Stimulated activated CD4-positive, alpha-beta T cell treated with anti-CD3 and anti-CD28 coated beads, Interleukin-4, amount 100 ng/mL, for 48 hours (primary cell): ENCODE measurements at places on chromosomes 2 and 18.

DNA sequence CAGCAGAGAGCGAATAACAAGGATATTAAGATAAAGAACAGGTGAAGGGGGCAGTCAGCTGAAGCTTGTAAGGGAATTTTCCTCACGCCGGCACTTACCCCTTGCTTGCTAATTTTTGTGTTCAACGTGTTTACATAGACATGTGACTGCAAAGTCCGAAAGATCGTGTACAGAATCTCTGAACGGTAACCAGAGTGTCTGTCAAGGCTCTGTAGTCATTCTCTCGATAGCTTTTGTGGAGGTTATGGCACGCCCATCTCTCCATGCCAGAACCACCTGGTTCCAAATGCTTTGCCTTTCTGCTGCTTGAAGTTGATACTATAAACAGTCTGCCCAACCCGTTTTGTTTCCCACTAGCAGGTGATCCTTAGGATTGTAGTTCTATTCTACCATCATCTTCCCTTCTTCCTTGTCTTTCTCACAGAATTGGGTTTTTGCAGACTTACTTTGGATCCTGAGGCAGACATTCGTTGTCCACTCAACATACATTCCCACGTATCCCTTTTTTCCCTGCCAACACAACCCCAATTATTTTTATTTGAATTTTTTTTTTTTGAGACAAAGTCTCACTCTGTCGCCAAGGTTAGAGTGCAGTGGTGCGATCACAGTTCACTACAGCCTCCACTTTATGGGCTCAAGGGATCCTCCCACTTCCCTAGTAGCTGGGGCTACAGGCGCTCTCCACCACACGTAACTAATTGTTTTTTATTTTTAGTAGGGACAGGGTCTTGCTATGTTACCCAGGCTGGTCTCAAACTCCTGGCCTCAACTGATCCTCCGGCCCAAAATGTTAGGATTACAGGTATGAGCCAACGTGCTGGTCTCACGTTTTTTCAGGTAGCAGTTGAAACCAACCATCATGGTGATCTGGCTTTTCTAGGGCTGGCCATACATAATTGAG lies 1.3 kb upstream of the USP34 start:
- DNase-seq = no peak

GRCh38 chr2:85340034-85340892 lies 12.5 kb upstream of the TGOLN2 start:
- DNase-seq = no peak

DNA sequence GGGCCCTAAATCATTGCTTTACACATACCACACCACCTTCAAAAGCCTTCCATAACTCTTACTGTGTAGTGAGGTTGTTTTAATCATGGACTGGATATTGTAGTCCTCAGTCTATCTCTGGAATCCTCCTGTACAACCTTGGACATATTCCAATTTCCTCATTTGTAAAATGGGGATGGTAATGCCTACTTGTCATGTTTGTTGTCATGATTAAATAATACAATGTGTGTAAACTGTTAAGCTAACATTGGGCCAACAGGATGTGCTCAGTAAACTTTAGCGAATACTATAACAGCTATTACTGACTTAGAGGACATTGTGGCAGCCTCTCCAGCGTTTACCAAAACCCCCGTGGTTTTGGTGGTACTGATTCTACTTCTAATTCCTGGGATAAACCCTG lies 74.7 kb upstream of the PTPRM start:
- no peak for DNase-seq

DNA sequence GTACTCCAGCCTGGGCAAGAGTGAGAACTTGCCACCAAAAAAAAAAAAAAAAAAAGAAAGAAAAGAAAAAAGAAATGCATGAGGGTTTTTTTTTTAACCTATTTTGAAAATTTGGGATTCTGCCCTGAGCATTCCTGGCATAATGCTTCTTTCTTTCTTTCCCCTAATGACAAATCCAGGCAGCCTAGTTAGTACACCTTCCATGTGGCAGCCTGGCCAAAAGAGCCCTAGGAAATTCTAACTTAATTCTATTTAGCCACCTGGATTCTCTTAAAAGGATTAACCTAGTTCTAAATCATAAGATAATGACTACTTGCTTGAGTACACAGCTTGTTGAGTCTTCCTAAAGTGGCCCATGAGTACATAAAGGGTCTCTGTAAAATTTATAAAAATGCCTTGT lies 160.1 kb downstream of the THADA start:
- DNase-seq = no peak

GRCh38 chr2:135791418-135792190 lies 45.4 kb downstream of the LCT start:
- DNase-seq = no peak

DNA sequence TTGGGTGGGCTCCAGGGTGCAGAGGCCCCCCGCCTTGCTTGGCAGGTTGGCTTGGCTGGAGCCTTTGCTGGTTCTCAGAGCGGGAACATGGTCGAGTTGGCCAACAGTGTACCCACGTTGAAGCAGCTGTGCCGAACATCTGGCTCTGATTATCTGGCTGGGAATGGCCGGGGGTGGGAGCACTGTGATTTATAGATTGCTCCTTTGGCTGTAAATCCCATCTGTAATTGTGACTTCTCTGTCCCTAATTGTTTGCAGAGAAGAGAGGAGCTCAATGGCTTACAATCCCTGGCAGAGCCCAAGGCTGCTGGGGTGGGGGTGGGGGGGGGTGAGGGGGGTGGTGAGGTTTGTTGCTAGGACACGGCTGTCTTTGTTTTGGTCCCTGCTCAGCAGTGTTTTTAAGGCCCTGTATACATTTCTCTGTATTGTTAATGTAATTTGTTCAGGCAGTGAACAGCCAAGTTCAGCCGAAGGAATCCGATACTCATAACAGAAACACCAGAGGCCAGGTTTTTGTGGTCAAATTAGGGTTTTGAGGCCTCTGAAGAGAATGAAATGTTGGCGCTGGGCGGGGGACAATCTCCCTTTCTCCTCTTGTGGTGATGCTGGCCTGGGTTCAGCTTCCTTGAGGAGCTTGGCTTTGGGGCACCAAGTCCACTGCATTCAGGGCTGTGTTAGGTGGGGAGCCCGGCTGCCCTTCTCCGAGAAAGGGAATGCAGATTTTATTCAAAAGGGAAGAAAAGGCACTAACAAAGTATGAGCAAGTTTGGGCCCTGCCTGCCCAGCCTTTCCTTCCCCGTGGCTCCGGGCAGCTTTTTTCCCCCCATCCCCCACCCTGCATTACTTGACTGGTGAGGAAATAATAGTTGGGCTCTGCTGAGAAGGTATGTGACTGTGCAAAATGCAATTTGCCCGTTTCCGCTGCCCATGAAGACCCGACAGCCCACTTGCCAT lies 82.5 kb downstream of the TCF7L1 start:
- no peak for DNase-seq

DNA sequence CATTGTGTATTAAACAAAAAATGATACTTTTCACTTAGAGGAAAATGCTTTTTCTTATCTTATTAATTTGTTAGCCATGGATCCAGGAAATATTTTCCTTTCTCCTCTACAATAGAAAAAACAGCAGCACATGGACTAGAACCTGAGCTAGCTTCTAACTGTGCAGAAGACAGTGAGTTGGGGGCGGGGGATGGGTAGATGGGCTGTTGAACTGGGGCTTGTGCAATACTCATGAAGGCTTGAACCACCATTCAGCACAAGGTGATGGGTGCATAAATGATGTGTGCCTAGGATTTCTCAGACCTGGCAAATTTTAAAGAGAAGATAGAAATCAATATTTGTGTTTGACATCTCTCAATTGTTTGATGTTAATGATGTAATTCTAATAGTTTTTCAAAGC lies 42.0 kb downstream of the COL5A2 start:
- DNase-seq = no peak

- DNase-seq = no peak
Observed at GRCh38 chr2:13093416-13093991, 376.8 kb downstream of the TRIB2 start.

GRCh38 chr2:220224691-220225543 lies 597.5 kb downstream of the SLC4A3 start:
- DNase-seq = no peak

GRCh38 chr2:170817093-170818035 lies 677 bp downstream of the GAD1 start:
- DNase-seq = no peak

- DNase-seq = no peak
Observed at GRCh38 chr2:39620067-39620466, 45.6 kb upstream of the TMEM178A start.

- no peak for DNase-seq
Observed at GRCh38 chr2:113123726-113124125, 3.7 kb upstream of the IL1RN start.

- DNase-seq = no peak
Observed at GRCh38 chr2:71498261-71498701, 44.9 kb downstream of the DYSF start.

- DNase-seq = no peak
Observed at GRCh38 chr2:150480241-150480640, 7.2 kb downstream of the RND3 start.

GRCh38 chr2:223936862-223937326 lies 8.2 kb downstream of the WDFY1 start:
- no peak for DNase-seq

DNA sequence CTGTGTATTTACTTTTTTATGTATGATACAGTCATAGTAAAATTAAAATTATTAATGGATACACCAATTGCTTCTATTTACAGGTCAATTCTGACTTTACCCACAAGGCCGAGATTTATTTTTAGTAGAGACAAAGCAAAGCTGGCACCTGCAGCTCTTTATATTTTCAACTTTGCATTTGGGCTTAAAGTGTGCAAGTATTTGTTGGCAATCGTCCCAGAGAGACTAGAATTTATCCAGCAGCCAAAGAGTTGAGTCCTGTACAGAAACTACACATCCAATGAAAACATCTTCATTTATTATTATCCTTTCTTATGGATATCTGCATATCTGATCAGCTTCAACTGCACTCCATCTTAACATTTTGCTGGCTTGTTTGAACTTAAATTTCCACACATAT lies 485.6 kb downstream of the SOX11 start:
- DNase-seq = no peak

- no peak for DNase-seq
Observed at GRCh38 chr18:36582988-36583745, 245.6 kb downstream of the TPGS2 start.

GRCh38 chr18:76801567-76802505 lies 20.5 kb upstream of the ZNF236 start:
- peak; percentile 21 for DNase-seq

GRCh38 chr2:109079590-109079989 lies 49.4 kb upstream of the SH3RF3 start:
- DNase-seq = no peak

DNA sequence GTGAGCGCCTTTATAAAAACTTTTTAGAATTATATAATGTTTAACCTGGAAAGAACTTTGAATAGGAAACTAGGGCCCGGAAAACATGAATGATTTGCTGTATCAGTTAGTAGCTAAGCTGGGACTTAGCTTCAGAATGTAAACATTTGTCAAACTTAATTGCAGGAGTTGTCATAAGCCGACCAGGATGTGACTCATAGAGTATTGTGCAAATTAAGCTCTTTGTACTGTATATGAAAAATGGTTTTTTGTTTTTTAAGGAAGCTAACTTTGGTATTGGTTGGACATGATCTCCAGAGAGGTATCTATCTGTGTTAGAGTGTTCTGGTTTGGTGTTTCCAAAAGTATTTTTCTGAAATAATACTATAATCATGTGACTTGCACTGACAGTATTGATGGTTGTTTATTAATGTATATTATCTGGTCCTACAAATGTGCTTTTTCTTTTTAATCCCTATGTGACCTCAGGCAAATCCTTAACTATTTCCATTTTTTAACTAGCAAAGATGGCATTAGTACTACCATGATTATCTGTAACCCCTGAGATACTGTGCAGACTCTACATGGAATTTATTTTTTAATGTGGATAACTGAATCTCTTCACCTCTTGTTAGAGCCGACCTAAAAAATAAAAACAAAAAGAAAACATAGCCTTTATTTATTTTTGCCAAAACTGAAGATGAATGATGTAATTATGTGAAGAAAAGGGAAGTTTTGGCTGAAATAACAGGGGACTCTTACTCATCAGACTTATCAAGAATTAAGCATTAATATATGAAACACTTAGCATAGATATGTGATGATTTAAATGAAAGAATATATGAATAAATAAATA lies 11.7 kb downstream of the YIPF4 start:
- DNase-seq = no peak

- DNase-seq = no peak
Observed at GRCh38 chr2:104982111-104982510, 55.8 kb upstream of the MRPS9 start.

DNA sequence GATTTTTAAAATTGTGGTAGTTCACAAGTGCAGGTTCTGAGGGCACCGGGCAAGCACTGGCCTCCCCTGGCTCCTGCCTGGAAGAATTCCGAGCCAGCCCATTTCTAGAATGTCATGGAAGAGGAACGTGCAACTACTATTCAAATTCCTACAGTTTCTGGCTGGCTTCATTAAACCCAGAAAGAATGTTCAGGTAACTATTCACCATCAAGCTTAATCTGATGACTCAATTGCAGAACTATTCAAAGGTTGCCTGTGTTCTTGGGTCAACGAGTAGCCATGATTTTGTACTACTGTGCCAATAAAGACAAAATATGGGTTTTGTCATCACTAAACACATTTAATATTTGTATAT lies 14.3 kb upstream of the MFF start:
- no peak for DNase-seq

- no peak for DNase-seq
Observed at GRCh38 chr2:226078666-226079065, 679.2 kb downstream of the NYAP2 start.

GRCh38 chr18:46393230-46393629 lies 263.8 kb downstream of the LOXHD1 start:
- DNase-seq = no peak
